ENCODE measurements at places on chromosomes 5 and 9.

- no peak for DNase-seq
Measured at GRCh38 chr9:69097064-69097463, 61.5 kb downstream of the FXN start.

- DNase-seq, result no peak
Measured at GRCh38 chr9:14814249-14814628, 91.7 kb upstream of the CER1 start.

DNA sequence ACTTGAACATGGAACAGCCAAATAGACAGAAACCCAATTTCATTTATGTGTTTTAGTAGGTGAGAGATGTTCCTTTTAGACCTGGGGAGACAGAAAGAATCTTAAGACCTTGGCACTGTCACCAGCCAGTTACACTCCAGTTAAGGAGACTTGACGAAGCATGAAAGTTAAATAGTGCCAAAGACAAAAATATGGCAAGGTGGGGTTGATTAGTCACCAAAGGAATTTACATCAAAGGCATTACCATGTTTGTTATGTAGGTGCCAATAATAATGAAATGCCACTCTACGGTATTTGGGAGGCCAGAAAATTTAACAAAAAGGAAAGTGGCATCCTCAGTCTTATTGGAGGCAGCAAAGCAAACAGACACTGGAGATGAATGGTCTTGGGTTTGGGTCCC, 9.2 kb upstream of the IL12B start:
- DNase-seq, result no peak

DNA sequence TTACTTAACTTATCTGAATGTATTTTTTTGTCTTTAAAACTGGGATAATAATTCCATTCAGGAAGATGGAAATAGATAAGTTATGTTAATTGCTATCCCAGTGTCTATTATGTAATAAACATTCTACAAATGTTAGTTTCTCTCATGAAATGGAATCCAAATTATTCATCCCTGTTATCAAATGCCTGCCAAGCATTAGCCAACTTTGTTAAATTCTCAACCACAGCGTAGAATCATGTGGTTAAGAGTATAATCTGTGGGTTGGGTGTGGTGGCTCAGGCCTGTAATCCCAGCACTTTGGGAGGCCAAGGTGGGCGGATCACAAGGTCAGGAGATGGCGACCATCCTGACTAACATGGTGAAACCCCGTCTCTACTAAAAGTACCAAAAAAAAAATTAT, 912.9 kb upstream of the SEMA6A start:
- DNase-seq, result no peak

- no peak for DNase-seq
Measured at GRCh38 chr5:142013734-142014521, 1.1 kb upstream of the GNPDA1 start.

DNA sequence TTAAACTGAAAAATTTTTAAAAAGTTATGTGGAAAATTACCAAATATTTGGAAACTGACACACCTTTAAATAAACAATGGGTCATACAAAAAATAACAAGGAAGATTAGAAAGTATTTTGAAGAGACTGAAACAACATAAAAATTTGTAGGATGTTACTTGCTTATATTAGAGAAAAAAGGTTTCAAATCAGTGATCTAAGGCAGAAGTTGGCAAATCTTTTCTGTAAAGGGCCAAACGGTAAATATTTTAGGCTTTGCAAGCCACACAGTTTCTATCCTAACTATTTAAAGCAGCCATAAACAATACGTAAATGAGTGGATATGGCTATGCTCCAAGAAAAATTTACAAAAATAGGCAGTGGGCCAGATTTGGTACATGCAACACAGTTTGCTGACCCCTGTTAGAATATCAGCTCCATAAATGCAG, 81.3 kb downstream of the OXCT1 start:
- DNase-seq, result no peak

DNA sequence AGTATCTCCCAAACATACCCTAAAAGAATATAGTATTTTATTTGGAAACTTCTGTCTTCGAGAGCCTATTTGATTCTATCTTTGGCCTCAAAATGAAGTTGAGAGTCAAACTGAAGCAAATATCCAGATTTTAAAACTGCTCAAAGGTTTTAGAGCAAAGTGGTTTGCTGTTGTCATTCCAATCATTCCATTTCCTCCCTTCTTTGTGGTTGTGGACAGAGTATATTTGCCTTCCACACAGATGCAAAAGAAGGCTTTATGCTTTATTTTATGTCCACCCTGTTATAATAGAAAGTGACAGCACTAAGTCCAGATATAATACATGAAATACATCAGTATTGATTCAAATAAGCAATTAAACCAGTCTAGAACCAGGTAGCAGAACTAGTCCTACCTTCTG, 12.4 kb downstream of the GZMK start:
- no peak for DNase-seq

DNA sequence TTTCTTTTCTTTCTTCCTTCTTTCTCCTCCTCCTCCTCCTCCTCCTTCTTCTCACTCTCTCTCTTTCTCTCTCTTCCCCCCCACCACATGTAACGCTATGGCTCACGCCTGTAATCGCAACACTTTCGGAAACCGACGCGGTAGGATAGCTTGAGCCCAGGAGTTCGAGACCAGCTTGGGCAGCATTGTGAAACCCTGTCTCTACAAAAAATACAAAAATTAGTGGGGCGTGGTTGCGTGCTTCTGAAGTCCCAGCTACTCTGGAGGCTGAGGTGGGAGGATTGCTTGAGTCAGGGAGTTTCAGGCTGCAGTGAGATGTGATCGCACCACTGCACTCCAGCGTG, 736 bp upstream of the GLDC start:
- no peak for DNase-seq

DNA sequence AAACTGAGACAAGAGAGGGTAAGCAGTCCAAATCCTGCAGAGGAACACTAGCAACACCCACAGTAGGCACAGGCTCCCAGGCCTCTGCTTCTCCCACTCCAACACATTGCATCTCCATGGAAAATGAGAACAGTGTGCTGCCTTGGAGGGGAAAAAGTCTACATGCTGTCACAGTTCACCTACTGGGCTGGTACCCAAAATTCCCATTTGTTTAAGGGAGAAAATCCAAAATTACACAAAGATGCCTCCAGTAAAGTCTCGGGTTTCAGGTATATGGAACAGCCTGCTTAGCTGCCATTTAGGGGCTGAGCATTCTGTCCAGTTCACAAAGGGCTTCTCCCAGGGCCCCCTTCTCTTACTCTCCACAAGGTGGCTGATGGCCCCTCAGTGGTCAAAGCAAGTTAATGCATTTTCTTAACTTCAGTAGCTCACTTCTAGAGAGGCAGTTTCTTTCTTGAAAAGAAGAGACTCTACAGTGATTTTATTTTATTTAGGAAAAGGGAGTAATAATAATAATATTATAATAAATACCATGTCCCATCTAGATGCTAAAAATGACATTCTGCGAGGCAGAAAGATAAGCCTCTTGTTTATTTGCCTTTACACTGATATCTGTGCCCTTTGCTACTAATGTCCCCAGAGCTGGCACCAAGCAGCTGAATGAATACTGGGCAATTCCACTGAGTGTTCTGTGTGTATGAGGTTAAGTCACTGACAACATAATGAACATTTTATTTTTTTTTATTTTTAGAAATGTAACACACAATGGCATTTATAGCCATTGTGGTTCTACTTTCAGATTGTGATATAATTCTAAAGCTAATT, 89.4 kb downstream of the RGS7BP start:
- no peak for DNase-seq

GRCh38 chr5:87136733-87137132, 130.9 kb upstream of the RASA1 start:
- no peak for DNase-seq

DNA sequence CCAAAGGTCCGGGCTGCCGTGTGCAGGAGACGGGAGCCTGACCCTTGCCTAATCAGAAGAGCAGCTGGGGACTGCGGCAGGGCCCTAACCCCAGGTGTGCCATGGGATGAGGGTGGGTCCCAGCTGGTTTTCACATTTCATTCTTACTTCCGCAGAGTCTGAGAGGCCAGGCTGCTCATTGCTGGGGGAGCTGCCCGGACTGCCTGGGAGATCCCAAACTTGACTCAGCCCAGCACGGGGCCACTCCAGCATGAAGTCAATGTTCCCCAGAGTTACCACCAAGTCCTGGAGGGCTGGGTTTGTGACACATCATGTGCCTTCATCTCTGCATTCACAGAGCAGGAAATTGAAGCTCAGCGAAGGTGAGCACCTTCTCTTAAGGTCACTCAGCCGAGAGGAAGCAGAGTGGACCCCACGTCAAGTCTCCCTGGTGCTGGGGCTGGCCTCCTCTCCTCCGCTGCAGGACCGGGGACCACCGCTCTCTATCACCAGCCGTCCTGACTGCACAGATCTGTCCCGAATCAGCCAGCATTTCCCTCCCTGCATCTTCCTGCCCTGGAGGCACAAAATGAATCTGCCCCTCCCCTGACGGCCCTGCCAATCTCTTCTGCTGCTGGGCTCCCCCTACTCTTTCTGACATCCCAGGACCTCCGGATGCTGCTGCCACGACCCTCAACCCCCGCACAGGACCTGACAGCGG, 54.6 kb upstream of the PHYKPL start:
- DNase-seq, result no peak

- DNase-seq, result peak; percentile 20
Measured at GRCh38 chr5:142749321-142749720, 20.9 kb upstream of the ARHGAP26 start.

DNA sequence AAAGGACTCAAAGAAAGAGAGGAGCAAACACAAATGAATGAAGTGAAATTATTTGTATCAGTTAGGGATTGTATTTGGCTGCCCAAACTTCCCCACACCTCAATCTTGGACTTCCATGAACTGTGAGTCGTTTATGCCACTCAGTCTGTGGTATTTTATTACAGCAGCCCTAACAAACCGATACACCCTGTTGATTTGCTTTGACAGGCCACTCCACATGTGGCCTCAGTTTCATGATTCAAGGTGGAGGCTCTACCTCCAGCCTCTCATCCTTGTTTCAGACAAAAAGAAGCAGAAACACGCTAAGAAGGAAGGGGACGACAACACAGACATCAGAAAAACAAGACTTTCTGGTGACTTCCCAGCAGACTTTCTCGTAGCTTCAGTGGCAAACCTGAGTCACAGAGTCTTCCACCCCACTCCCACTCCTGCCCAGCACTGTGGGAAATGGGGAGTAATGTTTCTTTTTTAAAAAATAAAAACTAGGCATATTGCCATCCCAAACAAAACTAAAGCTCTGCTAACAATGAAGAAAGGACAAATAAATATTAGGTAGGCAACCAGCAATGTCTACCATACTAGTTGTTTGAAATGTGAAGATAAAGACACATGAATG, 52.2 kb upstream of the ABCA1 start:
- no peak for DNase-seq

DNA sequence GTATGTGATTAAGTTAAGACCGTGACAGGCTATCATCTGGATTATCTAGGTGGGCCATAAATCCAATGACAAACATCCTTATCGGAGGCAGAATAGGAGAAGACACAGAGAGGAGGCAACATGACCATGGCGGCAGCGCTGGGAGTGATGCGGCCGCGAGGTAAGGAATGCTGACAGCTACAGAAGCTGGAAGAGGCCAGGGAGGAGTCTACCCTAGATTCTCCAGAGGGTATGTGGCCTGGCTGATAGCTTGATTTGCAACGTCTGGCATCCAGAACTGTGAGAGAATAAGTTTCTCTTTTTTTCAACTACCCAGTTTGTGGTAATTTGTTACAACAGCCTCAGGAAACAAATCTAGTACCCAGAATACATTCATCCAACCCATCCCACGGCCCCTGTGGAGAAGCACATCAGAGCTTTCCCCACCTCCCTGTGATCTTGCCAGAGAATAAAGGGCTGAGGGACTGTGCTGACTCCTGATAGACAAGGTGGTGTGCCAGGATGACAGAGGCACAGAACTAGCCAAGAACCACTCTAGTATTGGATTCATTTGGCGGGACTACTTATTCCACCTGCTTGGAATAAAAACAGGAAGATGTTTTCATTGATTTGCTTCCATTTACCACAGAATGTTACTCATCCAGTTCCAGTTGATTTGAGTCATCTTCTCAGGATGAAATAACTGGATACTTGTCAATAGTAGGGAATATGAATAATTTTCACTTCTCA, 187.4 kb downstream of the MAN2A1 start:
- no peak for DNase-seq

GRCh38 chr5:140000332-140000731, 42.8 kb downstream of the NRG2 start:
- DNase-seq, result no peak

All from CD4-positive, alpha-beta T cell treated with Interleukin-4 for 4 hours (primary cell).